ENCODE measurements at places on chromosomes 6 and 20.

DNA sequence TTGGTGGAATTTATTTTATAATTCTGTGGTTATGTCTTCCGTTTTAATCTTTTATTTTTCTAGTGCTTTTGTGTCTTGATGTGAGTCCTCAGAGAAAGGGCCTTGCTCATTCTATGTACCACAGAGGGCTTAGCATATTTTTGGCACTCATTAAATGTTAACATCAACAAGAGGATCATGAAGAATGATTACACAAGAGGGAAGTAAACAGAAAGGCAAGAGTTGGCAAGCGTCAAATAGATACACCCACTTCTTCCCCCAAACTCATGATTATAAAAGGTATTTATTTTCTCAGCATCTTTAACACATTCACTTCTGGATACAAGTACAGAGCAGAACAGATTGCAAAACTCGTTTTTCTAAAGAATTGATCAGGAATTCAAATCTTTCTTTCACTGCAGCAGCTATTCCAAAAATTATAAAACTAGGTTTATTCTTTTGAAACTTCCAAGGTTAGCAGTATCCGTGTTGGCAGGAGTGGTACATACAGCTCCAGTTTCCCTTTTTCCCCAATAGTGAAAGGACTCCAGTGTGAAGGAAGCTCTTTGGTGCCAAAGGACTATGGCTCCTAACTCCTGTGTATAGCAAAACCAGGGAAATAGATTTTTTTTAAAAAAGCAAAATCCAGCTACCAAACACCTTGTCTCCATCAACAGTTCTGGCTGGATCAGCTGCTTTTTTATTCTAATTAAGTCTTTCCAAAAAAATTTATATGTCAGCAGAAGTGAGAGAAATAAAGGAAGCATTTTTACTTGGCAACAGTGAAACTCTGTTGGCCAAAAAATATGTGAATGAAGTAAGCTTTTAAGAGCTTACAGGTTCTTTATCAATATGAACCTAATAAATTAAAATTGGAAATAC, 221.9 kb downstream of the ADGRG6 start:
- no peak for DNase-seq

GRCh38 chr6:84052204-84052882, 18.8 kb downstream of the MRAP2 start:
- DNase-seq: peak; percentile 66

DNA sequence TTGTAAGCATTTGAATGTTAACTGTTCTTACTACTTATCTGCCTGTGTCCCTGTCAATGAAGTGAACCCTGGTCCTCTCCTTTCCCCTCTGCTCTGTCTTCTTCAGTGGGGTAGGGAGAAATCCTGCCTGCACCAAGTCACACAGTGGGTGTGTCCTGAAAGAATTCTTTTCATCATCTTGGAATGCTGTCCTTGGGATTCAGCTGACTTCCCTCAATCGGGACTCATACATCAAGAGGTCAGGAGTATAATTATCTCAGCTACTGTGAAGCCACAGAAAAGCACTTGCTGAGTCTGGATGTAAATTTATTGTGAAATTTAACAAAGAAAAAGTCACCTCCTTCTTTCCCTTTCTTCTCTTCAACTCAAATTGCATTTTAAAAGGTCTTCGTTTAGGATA, 328.5 kb downstream of the SOX4 start:
- no peak for DNase-seq

- DNase-seq: no peak
Observed at GRCh38 chr6:97923249-97923648, 640.2 kb upstream of the MMS22L start.

- DNase-seq: no peak
Observed at GRCh38 chr20:55978550-55978949, 26.8 kb downstream of the CBLN4 start.

- no peak for DNase-seq
Observed at GRCh38 chr6:135212935-135213334, 31.8 kb downstream of the MYB start.

DNA sequence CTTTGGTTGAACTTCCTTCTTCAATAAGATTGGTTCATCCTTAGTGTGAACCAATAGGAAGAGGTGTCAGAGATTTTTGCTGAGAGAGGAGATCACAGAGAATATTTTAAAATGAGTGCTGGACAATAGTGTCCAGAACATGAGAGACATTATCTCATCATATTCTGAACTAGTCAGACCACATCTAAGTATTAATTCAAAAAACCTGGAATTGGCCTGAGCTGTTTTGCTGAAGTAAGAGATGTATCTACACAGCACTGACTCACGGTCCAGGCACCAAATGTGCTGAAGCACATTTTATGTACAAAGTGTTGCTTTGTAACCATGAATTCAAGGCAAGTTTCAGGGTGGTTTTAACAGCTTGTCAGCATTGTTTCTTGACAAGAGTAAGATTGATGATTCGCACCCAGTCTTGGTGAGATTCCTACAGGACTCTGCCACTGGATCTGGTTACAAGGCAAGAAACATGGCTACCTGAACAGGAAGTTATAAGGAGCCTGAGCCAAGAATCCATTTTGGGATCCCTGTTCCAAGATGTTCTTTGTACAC, 178.2 kb upstream of the HEY2 start:
- DNase-seq: no peak

DNA sequence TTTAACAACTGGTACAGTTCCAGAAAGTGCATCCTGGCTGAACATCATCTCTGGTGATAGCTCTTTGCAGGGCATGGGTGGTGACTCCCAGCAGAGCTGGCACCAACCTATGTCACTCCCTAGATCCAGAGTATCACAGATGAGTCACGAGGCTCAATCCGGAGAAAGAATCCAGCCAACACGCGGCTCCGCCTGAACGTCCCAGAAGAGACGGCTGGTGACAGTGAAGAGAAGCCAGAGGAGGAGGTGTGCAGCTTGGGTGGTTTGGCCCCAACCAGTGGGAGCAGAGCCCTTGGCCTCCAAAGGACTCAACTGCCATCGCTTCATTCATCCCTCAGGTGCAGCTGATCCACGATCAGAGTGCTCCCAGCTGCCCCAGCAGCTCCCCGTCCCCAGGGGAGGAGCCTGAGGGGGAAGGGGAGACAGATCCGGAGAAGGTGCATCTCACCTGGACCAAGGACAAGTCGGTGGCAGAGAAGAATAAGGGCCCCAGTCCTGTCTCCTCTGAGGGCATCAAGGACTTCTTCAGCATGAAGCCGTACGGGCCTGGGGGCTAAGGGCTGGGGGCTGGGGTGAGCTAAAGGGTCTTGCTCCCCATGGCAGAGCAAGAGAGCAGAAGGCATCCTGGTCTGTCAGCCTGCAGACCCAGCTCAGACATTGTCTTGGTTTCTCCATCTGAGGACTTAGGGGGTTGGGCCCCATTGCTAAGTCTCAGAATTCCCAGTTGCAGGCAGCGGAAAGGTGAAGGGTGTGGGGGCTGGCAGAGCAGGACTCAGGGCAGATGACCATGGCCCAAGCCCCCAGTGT, 27.2 kb downstream of the SLC12A5 start:
- DNase-seq: peak; percentile 39

DNA sequence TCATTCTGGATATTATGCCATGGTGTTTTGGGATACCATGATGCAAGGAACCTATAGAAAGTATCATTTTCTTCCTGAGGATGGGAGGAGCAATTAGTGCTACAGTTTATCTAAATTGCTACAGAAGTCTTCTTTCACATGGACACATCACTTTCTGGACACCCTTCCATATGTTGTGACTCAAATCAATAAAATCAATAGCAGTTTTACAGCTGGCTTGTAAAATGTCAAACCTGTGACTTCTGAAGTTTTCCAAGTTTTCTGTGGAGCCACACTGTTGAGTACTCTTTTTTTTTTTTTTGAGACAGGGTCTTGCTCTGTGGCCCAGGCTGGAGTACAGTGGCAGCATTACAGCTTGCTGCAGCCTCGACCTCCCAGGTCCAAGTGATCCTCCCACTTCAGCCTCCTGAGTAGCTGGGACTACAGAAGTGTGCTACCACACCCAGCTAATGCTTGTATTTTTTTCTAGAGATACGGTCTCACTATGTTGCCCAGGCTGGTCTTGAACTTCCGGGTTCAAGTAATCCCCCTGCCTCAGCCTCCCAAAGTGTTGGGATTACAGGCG, 24.1 kb upstream of the CD2AP start:
- DNase-seq: no peak

DNA sequence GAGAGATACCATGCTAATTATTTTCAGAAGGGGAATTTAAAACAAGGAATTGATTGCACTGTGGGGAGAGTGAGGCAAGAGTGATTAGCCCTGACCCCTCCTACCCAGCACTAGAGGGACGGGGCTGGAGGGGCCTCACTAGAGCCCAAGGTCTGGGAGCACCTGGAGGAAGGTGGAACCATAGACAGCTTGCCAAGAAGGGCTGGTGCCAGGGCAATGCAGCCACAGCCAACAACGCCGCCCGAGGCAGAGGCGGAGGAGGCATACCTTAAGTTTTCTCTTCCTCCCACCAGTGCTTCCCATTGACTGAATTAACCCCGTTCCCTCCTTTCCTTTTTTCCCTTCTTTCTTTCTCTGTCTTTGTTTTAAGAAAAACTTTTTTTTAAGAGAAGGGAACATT, 40.0 kb downstream of the IYD start:
- no peak for DNase-seq

DNA sequence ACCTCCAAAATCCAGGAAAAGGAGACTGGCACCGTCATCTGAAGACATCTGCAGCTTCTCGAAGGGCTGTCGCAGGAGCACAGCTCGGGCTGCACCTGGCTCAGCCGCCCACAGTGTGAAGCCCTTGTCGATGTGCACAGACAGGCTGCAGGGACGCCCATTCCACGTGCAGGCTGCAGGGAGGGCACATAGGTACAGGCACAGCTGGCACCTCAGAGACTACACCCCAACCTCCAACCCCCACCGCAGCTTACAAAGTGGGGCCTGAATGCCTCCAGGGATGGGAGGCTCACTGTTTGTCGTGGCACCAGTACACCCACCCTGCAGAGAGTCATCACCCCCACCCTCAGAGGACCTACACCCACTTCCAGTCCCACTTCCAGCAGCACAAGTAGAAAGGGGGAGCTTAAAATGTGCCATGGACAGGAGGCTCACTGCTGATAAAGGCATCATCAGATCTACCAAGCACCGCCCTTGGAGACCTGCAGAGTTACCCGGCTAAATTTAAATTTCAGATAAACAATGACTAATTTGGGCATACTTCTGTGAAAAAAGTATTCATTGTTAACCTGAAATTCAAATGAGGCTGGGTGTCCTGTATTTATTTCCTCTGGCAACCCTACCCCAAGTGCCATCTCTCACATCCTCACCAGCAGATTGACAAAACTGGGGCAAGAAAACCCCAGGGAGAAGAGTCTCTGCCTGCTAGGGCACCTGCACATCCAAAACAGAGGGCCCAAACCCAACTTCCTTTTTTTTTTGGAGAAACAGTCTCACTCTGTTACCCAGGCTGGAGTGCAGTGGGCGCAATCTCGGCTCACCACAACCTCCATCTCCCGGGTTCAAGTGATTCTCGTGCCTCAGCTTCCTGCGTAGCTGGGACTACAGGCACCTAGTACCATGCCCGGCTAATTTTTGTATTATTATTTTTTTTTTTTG, 7.7 kb upstream of the CDK5RAP1 start:
- DNase-seq: no peak

GRCh38 chr6:122202576-122203137, 196.8 kb upstream of the HSF2 start:
- no peak for DNase-seq

GRCh38 chr6:6546318-6547109, 42.0 kb upstream of the LY86 start:
- DNase-seq: peak; percentile 46

Measured in anterior cingulate cortex (tissue), 58 donors.